ENCODE measurements at places on chromosomes 4 and X.

GRCh38 chrX:19790829-19791228 is 96.6 kb downstream of the SH3KBP1 start:
- no peak overlapping the region for H3K4me3 ChIP-seq
- no peaks in the 10 kb centered on the region for H3K27me3 ChIP-seq
- no peak for DNase-seq
- peaks cover 3% of the 10 kb centered on the region for H3K4me1 ChIP-seq
- H3K27ac ChIP-seq, result no peak overlapping the region

GRCh38 chr4:4269331-4269731 is 20.6 kb downstream of the LYAR start:
- H3K27me3 ChIP-seq, result no peaks in the 10 kb centered on the region
- H3K4me3 ChIP-seq, result no peak overlapping the region
- peaks cover 36% of the 10 kb centered on the region for H3K4me1 ChIP-seq
- no peak for DNase-seq
- peak overlapping the region; percentile 93 for H3K27ac ChIP-seq

- no peak overlapping the region for H3K4me3 ChIP-seq
- no peaks in the 10 kb centered on the region for H3K4me1 ChIP-seq
- no peaks in the 10 kb centered on the region for H3K27me3 ChIP-seq
- H3K36me3 ChIP-seq, result no peaks in the 10 kb centered on the region
Observed at GRCh38 chr4:59127743-59128142, 2017.6 kb upstream of the IGFBP7 start.

DNA sequence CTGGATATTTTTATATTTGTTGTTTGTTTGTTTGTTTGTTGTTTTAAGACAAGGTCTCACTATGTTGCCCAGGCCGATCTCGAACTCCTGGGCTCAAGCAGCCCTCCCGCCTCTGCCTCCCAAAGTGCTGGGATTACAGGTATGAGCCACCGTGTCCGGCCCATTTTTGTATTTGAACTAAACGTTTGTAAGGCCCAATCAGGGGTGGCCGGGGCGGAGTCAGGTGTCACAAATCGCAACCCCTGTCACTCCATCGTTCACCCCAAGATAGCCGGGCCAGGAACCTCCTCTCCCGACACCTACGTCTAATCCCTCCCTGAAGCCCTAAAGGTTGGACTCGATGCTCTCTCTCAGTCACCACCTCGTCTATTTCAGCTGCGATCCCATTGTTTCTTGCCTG is 722 bp upstream of the EFHC2 start:
- H3K4me1 ChIP-seq, result no peaks in the 10 kb centered on the region
- no peak for DNase-seq
- no peak overlapping the region for H3K27ac ChIP-seq
- no peaks in the 10 kb centered on the region for H3K36me3 ChIP-seq
- H3K4me3 ChIP-seq, result no peak overlapping the region

Measured in SJSA1 (cell line).